SJCRH30 (cell line): ENCODE measurements at places on chromosomes 2 and 18.

- no peak overlapping the region for H3K27ac ChIP-seq
- no peaks in the 10 kb centered on the region for H3K27me3 ChIP-seq
- DNase-seq: no peak
- no peak overlapping the region for H3K4me3 ChIP-seq
- H3K4me1 ChIP-seq: no peaks in the 10 kb centered on the region
These were observed 482.7 kb upstream of the SYT4 start for GRCh38 chr18:43760010-43760409.

- peak; percentile 71 for DNase-seq
- H3K36me3 ChIP-seq: peaks cover 7% of the 10 kb centered on the region
- H3K27ac ChIP-seq: peak within 1 kb of the TSS; percentile 52
- H3K27me3 ChIP-seq: no peaks in the 10 kb centered on the region
- H3K4me3 ChIP-seq: peak within 1 kb of the TSS; percentile 42
- H3K4me1 ChIP-seq: peaks cover 35% of the 10 kb centered on the region
These were observed at the start of gene TTN for GRCh38 chr2:178807227-178808008. TTN (minus strand) TSS chr2:178807423; CDS start chr2:178804642, 2,781 bp downstream.

DNA sequence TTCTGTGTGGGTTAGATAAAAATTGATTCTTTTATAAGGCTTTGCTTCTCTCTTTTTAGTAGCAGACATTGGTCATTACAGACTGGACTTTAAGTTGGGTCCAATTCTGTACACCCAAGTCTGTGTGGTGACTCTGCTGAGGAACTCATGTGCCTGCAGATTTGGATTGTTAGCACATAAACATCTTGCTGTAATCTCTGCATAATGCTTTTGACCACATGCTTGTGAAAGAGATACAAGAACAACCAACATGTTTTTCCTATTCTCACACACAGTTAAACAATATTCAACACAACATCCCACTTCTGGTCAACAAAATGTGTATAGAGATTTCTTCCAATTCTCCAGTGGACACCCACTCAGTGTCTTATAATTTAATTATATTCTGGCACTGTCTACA lies 270.1 kb downstream of the RDH14 start:
- no peak overlapping the region for H3K4me3 ChIP-seq
- H3K36me3 ChIP-seq: no peaks in the 10 kb centered on the region
- DNase-seq: no peak
- no peaks in the 10 kb centered on the region for H3K27me3 ChIP-seq
- H3K4me1 ChIP-seq: peaks cover 8% of the 10 kb centered on the region
- H3K27ac ChIP-seq: no peak overlapping the region

GRCh38 chr2:43045866-43046265 lies 180.5 kb downstream of the ZFP36L2 start:
- H3K36me3 ChIP-seq: no peaks in the 10 kb centered on the region
- H3K4me3 ChIP-seq: no peak overlapping the region
- peaks cover 56% of the 10 kb centered on the region for H3K4me1 ChIP-seq
- H3K27ac ChIP-seq: peak overlapping the region; percentile 56

DNA sequence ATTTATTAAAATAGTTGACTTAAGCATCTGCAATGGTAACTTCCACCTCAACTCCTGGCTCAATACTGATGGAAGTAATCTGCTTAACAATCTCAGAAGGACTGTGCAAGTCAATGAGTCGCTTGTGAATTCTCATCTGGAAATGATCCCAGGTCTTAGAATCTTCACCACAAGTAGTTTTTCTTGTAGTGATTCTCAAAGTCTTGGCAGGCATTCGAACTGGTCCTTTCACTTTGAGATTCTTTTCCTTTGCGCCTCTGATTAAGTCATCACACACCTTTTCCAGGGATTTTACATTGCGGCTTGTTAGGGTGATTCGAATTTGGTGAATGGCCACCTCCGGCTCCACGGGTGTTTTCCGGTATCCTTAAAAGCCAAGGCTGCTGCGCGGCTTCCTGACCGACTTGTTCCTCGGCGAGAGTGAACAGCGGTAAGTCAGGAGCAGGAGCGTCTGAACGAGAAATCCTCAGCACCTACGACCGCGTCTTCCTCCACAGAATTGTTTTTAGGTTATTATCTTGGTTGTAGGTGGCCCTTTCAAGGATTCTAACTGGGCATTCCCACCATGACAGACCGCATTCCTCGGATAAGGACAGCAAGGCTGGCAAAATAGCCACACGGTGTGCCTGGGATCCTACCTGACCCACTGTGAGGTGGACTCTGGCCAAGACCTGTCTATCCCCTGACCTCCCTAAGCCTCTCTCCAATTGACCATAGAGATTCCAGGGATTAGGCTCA lies 23.8 kb upstream of the SLC20A1 start:
- no peak overlapping the region for H3K4me3 ChIP-seq
- DNase-seq: no peak
- no peak overlapping the region for H3K27ac ChIP-seq

DNA sequence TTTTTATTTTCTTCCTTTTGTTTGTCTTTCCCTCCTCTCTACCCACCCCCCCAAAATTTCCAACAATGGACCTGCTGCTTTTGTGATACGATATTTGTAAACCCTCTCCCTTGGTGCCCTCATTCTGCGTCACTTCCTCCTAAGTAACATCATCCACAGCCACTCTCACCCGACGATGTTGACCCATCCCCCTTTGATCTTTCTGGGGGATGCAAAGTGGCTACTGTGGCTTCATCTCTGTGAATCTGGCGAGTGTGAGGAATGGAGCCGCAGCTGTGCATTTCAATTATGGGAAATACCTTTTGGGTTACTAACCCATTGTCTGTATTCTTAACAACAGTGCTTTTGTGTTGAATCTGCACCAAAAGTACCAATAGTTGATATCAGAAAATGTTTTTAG lies 19.4 kb downstream of the ANTXR1 start:
- peak; percentile 89 for DNase-seq
- peaks cover 28% of the 10 kb centered on the region for H3K4me1 ChIP-seq
- H3K27me3 ChIP-seq: no peaks in the 10 kb centered on the region
- H3K36me3 ChIP-seq: peaks cover 13% of the 10 kb centered on the region
- peak overlapping the region; percentile 73 for H3K27ac ChIP-seq

- no peaks in the 10 kb centered on the region for H3K36me3 ChIP-seq
- H3K27me3 ChIP-seq: no peaks in the 10 kb centered on the region
- H3K27ac ChIP-seq: no peak overlapping the region
- H3K4me1 ChIP-seq: no peaks in the 10 kb centered on the region
- no peak overlapping the region for H3K4me3 ChIP-seq
These were observed 143.9 kb downstream of the CTIF start for GRCh38 chr18:48682768-48683167.

DNA sequence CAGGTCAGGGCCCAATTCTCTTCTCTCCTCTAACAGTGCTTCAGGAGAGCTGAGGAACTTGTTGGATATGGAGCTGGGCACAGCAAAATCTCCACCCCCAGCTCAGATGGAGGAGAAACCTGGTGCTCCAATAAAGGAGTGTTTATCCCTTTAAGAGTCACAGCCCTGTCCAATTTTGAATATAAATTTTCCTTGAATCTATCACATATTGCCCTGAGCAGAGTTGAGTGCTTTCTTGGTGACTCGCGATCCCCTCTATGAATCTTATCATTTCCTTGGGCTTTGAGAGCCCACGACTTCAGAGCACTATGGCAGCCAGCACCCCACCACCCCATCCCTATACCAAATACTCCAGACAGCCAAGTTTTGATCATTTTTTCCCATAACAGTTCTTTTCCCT lies 34.4 kb upstream of the SMAD7 start:
- no peak overlapping the region for H3K27ac ChIP-seq
- no peaks in the 10 kb centered on the region for H3K27me3 ChIP-seq
- no peaks in the 10 kb centered on the region for H3K36me3 ChIP-seq

DNA sequence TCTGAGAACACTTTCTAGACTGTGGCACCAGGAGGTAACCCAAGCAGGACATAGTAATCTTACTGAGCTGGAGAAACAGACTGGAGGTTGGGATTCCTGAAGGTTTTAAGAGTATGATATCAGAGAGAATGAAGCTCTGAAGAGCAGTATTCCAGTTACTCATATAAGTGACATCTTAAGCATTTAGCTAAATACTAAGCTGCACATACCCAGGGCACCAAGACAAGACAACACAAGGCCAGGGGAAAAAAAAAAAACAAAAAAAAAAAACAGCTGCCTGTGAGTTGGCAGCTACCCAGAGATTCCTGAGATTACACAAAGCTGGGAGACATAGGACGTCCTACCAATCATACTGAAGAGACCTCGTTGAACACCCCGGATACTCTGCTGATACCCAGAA lies 175.8 kb downstream of the SRBD1 start:
- H3K27ac ChIP-seq: peak overlapping the region; percentile 54
- no peak overlapping the region for H3K4me3 ChIP-seq
- H3K36me3 ChIP-seq: no peaks in the 10 kb centered on the region
- H3K4me1 ChIP-seq: peaks cover 30% of the 10 kb centered on the region
- peak; percentile 88 for DNase-seq

DNA sequence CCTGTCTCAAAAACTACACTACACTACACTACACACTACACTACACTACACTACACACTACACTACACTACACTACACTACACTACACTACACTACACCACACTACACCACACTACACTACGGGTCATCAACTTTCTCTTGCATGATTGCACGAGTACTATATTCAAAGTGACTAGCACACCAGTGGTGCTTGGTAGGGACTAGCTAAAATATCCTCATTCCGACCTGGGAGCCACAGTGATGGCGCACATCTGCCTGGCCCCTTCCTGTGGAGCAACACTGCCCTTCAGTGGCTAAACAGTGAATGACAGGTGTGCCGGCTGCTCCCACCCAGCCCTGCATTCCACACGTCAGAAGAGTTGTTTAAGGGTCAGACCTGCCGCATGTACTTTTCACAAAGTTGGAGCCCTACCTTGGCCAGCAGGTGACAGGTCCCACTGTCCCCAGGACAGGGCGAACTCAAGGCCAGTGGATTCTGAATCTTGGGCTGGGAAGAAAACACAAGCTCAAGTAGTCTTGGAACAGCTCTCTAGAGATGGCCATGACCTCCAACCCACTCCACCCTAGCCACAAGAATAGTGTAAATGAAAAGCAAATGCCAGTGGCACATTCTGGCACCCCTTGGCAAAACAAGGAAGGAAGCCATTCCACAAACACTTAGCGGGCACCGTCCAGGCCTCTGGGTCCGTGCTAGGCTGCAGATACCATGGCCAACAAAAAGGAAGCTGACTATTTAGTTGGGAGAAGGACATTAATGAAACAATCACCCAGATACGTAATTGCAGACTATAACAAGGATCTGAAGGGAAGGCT lies 79.7 kb upstream of the MSH2 start:
- H3K36me3 ChIP-seq: no peaks in the 10 kb centered on the region
- H3K4me3 ChIP-seq: no peak overlapping the region
- 0 out of 2 replicates have a peak, but pooled peaks cover 3% of the 10 kb centered on the region for H3K27me3 ChIP-seq
- peaks cover 30% of the 10 kb centered on the region for H3K4me1 ChIP-seq

GRCh38 chr2:175233135-175233719 lies 51.7 kb upstream of the ATP5MC3 start:
- H3K27ac ChIP-seq: no peak overlapping the region
- H3K4me1 ChIP-seq: peaks cover 15% of the 10 kb centered on the region
- H3K36me3 ChIP-seq: no peaks in the 10 kb centered on the region
- DNase-seq: no peak
- no peak overlapping the region for H3K4me3 ChIP-seq

DNA sequence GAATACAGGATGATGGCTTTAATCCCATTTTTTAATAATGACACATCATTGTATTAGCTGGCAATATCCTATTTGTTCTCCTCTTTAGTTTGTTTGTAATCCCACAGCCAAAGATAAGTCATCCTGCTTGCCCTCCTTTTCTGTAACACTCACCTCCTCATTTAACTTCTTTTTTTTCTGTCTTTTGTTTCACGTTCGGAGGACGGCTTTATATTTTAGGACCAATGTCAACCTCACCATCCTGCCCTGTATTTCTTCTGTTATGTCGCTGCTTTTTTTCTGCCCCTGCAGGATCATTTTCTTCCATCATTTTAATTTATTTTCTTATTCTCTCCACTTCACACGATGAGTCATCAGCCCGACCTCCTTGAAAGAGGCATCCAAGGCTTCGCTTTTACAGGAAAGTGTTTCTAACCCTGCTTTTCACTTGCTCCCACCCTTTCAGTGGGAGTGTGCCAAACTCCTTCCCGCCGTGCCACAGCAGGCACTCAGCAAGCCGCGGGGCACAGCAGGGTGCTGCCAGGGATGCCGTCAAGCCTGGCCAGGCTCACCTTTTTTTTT lies 11.4 kb downstream of the RAB31 start:
- H3K4me3 ChIP-seq: no peak overlapping the region
- H3K27ac ChIP-seq: no peak overlapping the region
- no peak for DNase-seq
- H3K4me1 ChIP-seq: no peaks in the 10 kb centered on the region
- no peaks in the 10 kb centered on the region for H3K36me3 ChIP-seq
- no peaks in the 10 kb centered on the region for H3K27me3 ChIP-seq

GRCh38 chr18:34880882-34881834 lies 160.1 kb upstream of the MAPRE2 start:
- H3K27ac ChIP-seq: no peak overlapping the region
- H3K4me3 ChIP-seq: no peak overlapping the region
- H3K4me1 ChIP-seq: no peaks in the 10 kb centered on the region
- no peaks in the 10 kb centered on the region for H3K27me3 ChIP-seq

GRCh38 chr2:230987137-230988020 lies 8.5 kb upstream of the SPATA3 start:
- peaks cover 11% of the 10 kb centered on the region; the same call in 1 of the 2 replicates for H3K27me3 ChIP-seq
- peak overlapping the region; percentile 35 for H3K4me3 ChIP-seq
- no peaks in the 10 kb centered on the region for H3K36me3 ChIP-seq
- no peak overlapping the region for H3K27ac ChIP-seq

DNA sequence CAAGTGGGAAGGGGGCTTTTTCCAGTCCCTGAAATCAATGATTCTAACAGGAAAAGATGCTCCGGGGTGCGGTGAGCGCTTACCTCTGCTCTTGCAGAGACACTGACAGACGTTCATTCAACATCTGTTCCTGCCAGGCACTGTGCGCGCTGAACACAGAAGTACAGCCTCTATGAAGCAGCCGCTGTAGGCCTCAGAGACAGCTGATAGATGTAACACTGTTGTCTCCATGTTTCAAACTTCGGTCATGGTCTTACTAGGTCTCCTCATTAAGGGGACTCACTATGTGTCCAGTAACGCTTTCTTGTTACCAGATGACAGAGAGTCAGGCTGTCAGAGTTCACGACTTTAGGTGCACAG lies 649 bp upstream of the CLIP4 start:
- no peaks in the 10 kb centered on the region; the same call in 1 of the 2 replicates for H3K36me3 ChIP-seq
- peak overlapping the region; percentile 65 for H3K27ac ChIP-seq
- H3K4me3 ChIP-seq: peak overlapping the region; percentile 69
- peak; percentile 87 for DNase-seq
- H3K4me1 ChIP-seq: peaks cover 25% of the 10 kb centered on the region

- peak; percentile 15 for DNase-seq
- H3K4me1 ChIP-seq: peaks cover 39% of the 10 kb centered on the region
- no peak overlapping the region for H3K4me3 ChIP-seq
- peaks cover 22% of the 10 kb centered on the region for H3K36me3 ChIP-seq
- no peak overlapping the region for H3K27ac ChIP-seq
- H3K27me3 ChIP-seq: no peaks in the 10 kb centered on the region
These were observed 80.8 kb downstream of the TCF7L1 start for GRCh38 chr2:85213901-85214512.

DNA sequence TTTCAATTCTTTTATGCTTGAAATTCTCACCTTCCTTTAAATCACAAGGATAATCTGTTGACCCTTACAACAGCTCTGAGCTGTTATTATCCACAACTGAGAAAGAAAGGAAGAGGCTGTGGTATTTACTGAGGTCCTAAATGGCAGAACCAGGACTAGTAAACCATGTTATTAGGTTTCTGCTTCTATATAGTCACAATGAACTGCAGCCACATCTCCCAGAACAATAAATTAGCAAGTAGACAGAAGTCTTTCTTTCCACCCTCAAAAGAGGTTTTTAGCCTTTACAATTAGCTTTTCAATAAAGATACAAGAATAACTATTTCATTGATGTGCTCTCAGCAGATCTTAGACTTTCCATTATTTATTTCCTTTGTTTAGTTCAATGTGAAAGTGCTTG lies 374.2 kb downstream of the NRXN1 start:
- H3K4me1 ChIP-seq: no peaks in the 10 kb centered on the region
- no peak for DNase-seq
- H3K36me3 ChIP-seq: no peaks in the 10 kb centered on the region
- H3K27ac ChIP-seq: no peak overlapping the region
